ENCODE measurements at places on chromosomes 5 and 9. TPM values are rescaled to one million over a fixed set of nuclear protein-coding genes. Genes with fewer than 3 reads are reported as not detected.

GRCh38 chr5:64925123-64925522 is 156.4 kb downstream of the CWC27 start:
- no peaks in the 10 kb centered on the region for H3K27me3 ChIP-seq
- peaks cover 46% of the 10 kb centered on the region for H3K36me3 ChIP-seq
- H3K27ac ChIP-seq, result no peak overlapping the region

GRCh38 chr9:21638104-21638503 is 156.0 kb upstream of the IFNE start:
- peaks cover 31% of the 10 kb centered on the region for H3K4me1 ChIP-seq
- peaks cover 2% of the 10 kb centered on the region for H3K27me3 ChIP-seq
- no peak for DNase-seq

- peaks cover 55% of the 10 kb centered on the region for H3K36me3 ChIP-seq
- no peak for DNase-seq
- H3K4me1 ChIP-seq, result peaks cover 54% of the 10 kb centered on the region
- peaks cover 21% of the 10 kb centered on the region for H3K27me3 ChIP-seq
- peak overlapping the region; percentile 51 for H3K27ac ChIP-seq
- H3K4me3 ChIP-seq, result no peak overlapping the region
These were observed 188.2 kb downstream of the TRIO start for GRCh38 chr5:14331386-14331781.

DNA sequence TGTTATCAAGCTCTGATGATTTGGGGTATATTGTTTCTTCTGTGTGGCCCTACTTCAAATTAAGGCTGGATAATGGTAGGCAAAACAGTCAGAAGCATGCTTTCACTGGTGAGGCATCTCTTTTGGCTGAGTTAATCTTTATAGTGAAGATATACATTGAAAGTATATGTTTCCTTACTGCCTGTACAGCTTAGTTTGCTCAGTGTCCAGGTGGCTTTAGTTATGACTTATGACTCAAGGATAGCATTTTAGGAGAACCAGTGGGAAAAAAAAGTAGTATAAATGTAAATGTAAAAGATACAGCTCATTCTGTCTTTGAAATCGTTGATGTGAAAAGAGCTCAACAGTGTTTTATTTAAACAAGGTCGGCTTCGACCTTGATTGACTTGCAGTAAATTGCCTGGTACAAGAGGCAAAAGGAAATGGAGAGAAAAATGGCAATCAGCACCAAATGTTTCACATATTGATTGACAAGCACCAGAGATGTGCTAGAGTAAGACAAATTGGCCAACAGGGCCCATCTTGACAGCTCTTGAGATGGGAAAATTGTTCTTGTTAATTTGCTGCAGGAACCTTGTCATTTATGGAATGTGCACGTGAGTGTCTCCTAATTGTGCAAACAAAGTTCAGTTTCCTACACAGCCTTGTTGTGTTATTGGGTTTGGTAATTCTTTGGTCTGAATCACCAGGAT is 447.4 kb upstream of the WWC1 start:
- H3K27ac ChIP-seq, result no peak overlapping the region
- H3K4me1 ChIP-seq, result no peaks in the 10 kb centered on the region
- no peak for DNase-seq
- H3K27me3 ChIP-seq, result peaks cover 8% of the 10 kb centered on the region
- H3K36me3 ChIP-seq, result no peaks in the 10 kb centered on the region
- H3K4me3 ChIP-seq, result no peak overlapping the region

DNA sequence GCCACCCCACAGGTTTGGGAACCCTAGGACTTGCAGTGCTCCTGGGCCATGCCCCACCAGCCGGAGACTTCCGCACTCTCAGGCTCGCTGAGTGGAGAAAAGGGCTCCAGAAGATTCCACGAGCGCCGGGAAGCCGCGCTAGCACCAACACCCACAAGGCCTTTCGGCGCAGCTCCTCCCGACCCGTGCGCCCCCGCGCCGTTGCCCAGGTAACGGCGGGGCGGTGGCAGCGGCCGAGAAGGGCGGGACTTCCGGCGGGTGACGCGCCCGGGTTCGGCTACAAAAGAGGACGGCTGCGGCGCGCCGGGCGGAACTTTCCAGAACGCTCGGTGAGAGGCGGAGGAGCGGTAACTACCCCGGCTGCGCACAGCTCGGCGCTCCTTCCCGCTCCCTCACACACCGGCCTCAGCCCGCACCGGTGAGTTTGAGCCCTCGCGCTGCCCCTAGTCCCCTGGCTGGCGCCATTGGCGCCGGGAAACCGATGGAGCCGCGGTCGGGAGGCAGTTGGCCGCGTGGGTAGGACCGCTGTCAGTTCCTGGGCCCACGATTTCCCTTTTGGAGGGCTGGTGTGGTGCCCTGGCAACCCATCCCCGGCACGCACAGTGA is at the start of gene DNAJA1:
DNAJA1 (plus strand) TSS at position 308 of the 606 bp plus-strand sequence. CDS start 1,212 bp downstream, outside the sequence.
- H3K27ac ChIP-seq, result peak within 1 kb of the TSS; percentile 96
- peak; percentile 90 for DNase-seq
- H3K36me3 ChIP-seq, result peaks cover 53% of the 10 kb centered on the region
- H3K27me3 ChIP-seq, result no peaks in the 10 kb centered on the region

GRCh38 chr9:13190040-13190439 is 89.5 kb downstream of the MPDZ start:
- no peaks in the 10 kb centered on the region for H3K4me1 ChIP-seq
- no peak overlapping the region for H3K4me3 ChIP-seq
- DNase-seq, result no peak
- peaks cover 15% of the 10 kb centered on the region for H3K36me3 ChIP-seq

DNA sequence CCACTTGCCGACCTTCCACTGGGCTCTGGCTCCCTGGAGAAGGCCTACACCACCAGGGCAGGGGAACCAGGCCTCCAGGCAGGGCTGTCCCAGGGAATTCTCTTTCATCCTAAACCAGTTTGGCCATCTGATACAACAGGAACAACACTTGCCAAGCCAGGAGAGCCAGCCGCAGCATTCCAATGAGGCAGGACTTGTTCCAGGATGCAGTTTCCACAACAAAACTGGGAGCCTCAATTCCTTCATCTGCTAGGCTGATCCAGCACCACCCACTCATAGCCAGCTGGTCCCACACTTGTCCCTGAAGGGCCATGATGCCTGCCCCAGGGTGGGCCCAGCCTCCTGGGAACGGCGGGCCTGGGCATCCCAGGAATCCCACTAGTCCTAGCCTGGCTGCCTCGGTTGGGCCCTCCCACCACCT is 26.0 kb downstream of the BICD2 start:
- H3K4me1 ChIP-seq, result peaks cover 54% of the 10 kb centered on the region
- H3K4me3 ChIP-seq, result no peak overlapping the region
- H3K27ac ChIP-seq, result no peak overlapping the region
- H3K36me3 ChIP-seq, result peaks cover 4% of the 10 kb centered on the region

DNA sequence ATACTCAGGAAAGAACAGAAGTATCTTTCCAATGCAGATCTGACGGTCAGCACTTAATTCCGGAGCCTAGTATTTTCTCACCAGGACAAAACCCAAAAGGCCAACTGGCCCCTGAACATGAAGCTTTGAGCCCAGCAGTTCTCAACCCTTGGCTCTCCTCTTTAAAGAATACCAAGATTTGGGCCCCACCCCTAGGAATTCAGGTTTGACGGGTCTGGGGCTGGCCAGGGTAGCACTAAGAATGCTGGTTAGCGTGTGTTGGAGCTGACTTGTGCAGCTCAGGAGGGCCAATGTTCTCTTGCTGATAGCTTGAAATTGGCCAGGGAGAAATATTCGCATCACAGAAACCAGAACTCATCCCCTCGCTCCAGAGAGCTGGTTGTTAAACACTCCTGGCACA is 88.3 kb upstream of the PTCH1 start:
- no peak for DNase-seq
- H3K27me3 ChIP-seq, result peaks cover 14% of the 10 kb centered on the region
- H3K4me3 ChIP-seq, result no peak overlapping the region

GRCh38 chr9:113547501-113547900 is 84.0 kb downstream of the RGS3 start:
- peaks cover 7% of the 10 kb centered on the region for H3K4me1 ChIP-seq
- H3K27me3 ChIP-seq, result peaks cover 19% of the 10 kb centered on the region
- no peak overlapping the region for H3K4me3 ChIP-seq
- no peak for DNase-seq
- no peak overlapping the region for H3K27ac ChIP-seq

GRCh38 chr9:16619402-16619801 is 251.1 kb downstream of the BNC2 start:
- DNase-seq, result no peak
- H3K4me1 ChIP-seq, result peaks cover under 1% of the 10 kb centered on the region
- 0 out of 2 replicates have a peak, but pooled peaks cover 4% of the 10 kb centered on the region for H3K36me3 ChIP-seq
- H3K27me3 ChIP-seq, result no peaks in the 10 kb centered on the region

GRCh38 chr5:113813466-113813865 is 300.0 kb downstream of the YTHDC2 start:
- H3K36me3 ChIP-seq, result no peaks in the 10 kb centered on the region
- H3K27me3 ChIP-seq, result no peaks in the 10 kb centered on the region
- no peak for DNase-seq
- H3K4me1 ChIP-seq, result peaks cover 4% of the 10 kb centered on the region

GRCh38 chr5:101425339-101425859 is 522.3 kb upstream of the ST8SIA4 start:
- H3K4me3 ChIP-seq, result no peak overlapping the region
- no peaks in the 10 kb centered on the region for H3K4me1 ChIP-seq
- no peak overlapping the region for H3K27ac ChIP-seq
- no peaks in the 10 kb centered on the region for H3K27me3 ChIP-seq
- DNase-seq, result no peak

DNA sequence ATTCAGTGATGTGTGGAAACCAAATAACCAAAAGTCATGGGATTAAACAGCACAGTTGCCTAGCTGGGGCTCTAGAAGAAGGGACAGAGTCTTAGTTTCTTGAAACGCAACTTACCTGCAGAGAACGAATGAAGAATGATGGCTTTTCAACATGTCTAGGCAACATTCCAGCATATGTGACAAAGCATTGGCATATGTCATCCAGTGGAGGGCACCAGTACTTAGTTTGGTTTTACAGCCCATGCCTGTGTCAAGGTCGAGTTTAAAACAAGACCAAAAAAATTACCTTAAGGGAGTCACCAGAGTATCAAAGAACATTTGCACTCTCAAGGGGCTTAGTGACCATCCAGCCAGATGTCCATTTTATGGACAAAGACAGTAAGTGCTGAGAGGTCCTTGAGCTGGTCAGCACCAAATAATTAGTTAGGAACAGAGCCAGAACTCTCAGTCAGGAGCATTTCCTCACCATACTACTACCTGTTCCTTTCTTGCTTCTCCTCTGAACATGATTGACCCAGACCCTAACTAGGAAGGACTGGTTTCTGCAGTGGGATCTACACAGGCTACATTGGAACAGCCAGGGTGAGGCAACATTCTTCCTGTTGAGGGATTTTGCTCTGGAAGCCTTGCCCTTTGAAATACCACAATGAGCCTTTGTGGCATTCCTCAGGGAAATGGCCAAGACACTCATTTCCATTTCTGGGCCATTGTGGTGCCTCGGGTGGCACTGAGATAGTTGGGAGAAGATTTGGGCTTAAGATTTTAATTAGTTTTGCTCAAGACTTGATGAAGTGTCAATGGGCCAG is 75.4 kb upstream of the ANKH start:
- H3K4me1 ChIP-seq, result 0 out of 2 replicates have a peak, but pooled peaks cover 7% of the 10 kb centered on the region
- H3K27ac ChIP-seq, result no peak overlapping the region
- H3K36me3 ChIP-seq, result 0 out of 2 replicates have a peak, but pooled peaks cover 4% of the 10 kb centered on the region
- no peak overlapping the region for H3K4me3 ChIP-seq
- DNase-seq, result no peak

DNA sequence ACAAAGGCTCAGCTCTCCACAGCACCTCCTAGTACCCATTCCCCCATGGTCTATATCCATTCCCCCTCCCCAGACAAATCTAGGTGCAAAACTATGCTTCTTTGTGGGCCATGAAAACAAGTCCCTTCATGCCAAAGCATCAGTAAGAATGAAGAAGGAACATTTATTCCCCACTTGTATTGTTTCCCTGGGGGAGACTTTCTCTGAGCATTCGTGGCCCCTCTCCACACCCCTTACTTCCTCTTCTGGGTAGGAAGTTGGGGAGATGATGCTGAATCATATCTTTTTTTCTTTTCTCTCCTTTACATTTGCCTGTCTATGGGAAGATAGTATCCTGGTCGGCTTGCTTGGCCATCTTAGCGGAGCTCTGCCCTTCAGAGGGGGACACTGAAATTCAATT is 246.8 kb downstream of the NSG2 start:
- no peak overlapping the region for H3K4me3 ChIP-seq
- no peaks in the 10 kb centered on the region for H3K4me1 ChIP-seq
- H3K36me3 ChIP-seq, result no peaks in the 10 kb centered on the region
- no peak for DNase-seq
- H3K27me3 ChIP-seq, result no peaks in the 10 kb centered on the region

GRCh38 chr9:112489876-112490666 is 3.4 kb downstream of the KIAA1958 start:
- no peak for DNase-seq
- peaks cover 84% of the 10 kb centered on the region for H3K4me1 ChIP-seq
- H3K4me3 ChIP-seq, result no peak overlapping the region
- peak overlapping the region; percentile 60 for H3K27ac ChIP-seq
- H3K36me3 ChIP-seq, result peaks cover 28% of the 10 kb centered on the region
- H3K27me3 ChIP-seq, result no peaks in the 10 kb centered on the region

- H3K4me1 ChIP-seq, result peaks cover 74% of the 10 kb centered on the region
- H3K27me3 ChIP-seq, result no peaks in the 10 kb centered on the region
- DNase-seq, result no peak
- peak overlapping the region; percentile 77 for H3K27ac ChIP-seq
These were observed 96.3 kb upstream of the KCNN2 start for GRCh38 chr5:114265432-114266060.

Gene CDH9
- total RNA-seq, result not detected

Gene IL11RA
- total RNA-seq, result 21.7 TPM

Gene TMEM245
- 52.3 TPM for total RNA-seq

Gene ITGA1
- total RNA-seq, result 76.4 TPM

Gene KIAA1191
- total RNA-seq, result 107 TPM
